Stimulated activated CD8-positive, alpha-beta memory T cell treated with anti-CD3 and anti-CD28 coated beads, Interleukin-2, amount 100 ng/mL, for 48 hours (primary cell): ENCODE measurements at places on chromosomes 11 and 22.

GRCh38 chr11:120613264-120614226 lies 102.0 kb downstream of the GRIK4 start:
- no peak for DNase-seq

DNA sequence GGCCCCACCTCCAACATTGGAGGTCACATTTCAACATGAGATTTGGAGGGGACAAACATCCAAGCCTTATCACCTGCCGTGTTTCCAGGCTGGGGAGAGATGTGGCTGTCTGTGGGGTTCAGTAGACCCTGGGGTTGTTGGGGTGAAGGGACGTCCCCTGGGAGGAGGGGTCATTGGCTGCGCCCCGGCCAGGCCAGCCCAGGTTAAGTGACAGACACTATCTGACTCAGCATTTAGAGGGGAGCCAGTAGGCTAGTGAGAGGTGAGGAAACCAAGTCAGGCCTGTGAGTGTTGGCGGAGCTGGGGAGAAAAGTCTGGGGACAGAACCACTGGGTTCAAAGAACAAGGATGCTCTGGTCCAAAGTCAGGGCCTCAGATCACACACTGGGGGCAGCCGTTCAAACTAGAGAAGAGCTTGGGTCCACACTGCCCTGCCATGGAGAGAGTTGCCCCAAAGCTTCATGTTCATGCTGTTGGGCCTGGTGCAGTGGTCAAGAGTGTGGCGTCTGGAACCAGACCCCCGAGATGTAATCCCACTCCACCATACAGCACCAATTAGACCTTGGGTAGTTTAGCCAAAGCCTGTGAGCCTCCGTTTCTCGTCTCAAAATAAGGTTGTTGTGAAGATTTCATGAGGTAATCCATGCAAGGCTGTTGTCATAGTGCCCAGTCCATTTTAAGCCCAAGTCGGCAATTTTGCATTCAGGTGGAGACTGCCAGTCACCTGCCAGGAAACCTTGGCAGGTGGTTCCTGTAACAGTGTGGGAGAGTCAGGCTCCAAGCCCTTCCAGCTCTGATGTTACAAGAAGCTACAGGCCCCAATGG lies 1289.6 kb downstream of the TBC1D22A start:
- no peak for DNase-seq

- DNase-seq: no peak
These were observed 5.2 kb downstream of the PPP2R1B start for GRCh38 chr11:111761036-111761435.

- no peak for DNase-seq
These were observed 5.8 kb upstream of the BUD13 start for GRCh38 chr11:116778556-116778955.

DNA sequence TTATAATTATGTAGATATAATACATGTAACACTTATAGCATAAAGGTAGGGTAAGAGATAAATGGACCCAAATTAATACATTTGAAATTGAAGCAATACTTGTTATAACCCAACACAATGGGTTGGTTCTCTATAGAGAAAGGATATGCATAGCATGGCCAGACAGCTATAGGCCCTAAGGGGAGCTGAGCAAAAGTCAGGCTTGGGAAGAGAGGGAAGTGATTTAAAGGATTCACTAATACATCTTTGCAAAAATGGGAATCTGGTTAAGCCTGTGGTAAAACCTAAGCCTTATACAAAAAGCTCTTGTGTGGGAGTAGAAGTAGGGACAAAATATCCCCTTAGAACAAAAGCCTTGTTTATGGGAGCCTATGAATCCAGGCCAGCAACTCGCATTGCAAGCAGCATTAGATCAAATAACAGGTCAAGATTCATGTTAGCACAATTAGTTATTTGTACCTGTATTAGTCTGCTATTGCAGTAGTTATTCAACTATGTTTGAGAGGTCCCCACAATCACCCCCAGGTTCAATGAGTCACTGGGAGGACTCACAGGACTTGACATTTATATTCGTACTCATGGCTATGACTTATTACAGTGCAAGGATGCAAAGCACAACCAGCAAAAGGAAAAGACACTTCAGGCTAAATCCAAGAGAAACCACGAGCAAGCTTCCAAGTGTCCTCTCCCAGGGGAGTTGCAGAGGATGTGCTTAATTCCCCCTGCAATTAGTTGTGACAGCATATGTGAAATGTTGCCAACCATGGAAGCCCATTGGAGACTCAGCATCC lies 144.7 kb upstream of the LMO1 start:
- DNase-seq: no peak

DNA sequence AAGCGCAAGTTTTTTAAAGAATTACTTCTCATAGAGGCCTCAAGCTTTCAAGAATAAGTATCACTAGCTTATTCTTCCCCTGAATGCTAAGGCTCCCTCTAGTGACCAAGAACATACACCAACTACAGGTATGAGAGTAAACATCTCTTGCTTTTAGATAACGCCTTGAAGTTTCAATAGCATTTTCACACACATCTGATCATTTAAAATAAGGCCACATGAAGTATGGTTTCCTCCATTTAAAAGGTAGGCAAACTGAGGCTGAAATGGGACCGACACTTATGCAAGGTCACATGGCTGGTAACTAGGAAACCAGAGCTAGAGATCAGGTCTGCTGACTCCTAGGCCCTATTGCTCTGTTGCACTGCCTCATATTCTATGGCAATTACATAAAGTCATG lies 66.5 kb downstream of the CCDC34 start:
- DNase-seq: no peak

- peak; percentile 8 for DNase-seq
These were observed 9.8 kb downstream of the SLC22A6 start for GRCh38 chr11:62974848-62975522.

GRCh38 chr22:45670981-45671782 lies 452 bp upstream of the ATXN10 start:
- no peak for DNase-seq

GRCh38 chr22:25482868-25483639 lies 81.4 kb upstream of the GRK3 start:
- DNase-seq: no peak

DNA sequence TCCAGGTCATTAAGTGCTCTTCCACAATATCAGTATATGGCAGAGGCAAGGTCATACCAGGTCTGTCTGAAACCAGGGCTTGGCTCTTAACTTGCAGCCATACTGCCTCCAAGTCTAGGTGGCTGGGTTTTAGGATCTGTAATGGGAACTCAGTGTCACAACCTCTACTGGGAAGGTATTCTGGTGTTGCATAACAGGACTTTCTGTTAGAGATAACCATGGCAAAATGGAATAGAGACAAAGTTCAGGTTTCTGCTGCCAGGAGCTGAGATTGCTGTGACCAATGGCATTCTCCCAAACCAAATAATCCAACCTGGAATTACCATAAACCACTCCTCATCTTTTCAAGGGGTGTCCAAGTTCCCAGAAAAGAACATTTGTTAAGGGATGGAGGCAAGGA lies 6.8 kb upstream of the SAA1 start:
- DNase-seq: no peak

DNA sequence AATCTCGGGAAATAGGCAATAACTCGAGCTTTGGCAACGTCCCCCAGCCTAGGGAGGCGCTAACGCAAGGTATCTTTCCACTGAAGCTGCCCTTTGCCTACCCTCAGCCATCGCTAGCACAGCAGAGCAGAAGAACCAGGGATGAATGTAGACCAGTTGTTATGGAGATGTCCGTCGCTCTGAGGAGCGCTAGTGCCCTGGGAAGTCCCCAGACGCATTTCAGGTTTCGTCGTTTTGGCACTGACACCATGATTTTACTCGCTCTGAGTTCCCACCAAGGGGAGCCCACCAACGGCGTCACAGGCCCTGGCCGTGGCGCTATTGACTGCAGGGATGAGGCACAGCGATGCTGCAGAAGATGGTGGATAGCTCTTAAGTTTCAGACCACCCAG lies 22.7 kb upstream of the BDNF start:
- DNase-seq: no peak

DNA sequence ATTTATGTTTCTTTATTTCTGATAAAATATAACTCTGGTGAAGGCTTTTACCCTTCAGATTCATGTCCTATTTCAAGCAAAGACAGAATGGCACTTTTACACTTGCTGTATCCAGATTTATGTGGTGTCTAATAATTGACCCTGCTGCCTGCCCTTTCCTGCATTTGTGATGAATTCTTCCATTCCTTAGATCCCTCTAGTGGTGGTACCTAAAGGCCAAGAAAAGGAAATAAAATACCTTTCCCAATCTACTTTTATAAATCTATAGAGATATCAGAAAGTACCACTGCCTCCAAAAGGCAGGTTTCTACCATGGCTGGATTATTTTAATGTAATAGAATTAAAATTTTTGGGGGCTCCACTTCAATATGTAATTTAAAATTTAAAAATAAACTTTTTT lies 34.2 kb downstream of the CCDC81 start:
- DNase-seq: no peak

- no peak for DNase-seq
These were observed 34.6 kb upstream of the MN1 start for GRCh38 chr22:27836181-27836580.

GRCh38 chr11:29389793-29390192 lies 627.0 kb downstream of the KCNA4 start:
- no peak for DNase-seq

DNA sequence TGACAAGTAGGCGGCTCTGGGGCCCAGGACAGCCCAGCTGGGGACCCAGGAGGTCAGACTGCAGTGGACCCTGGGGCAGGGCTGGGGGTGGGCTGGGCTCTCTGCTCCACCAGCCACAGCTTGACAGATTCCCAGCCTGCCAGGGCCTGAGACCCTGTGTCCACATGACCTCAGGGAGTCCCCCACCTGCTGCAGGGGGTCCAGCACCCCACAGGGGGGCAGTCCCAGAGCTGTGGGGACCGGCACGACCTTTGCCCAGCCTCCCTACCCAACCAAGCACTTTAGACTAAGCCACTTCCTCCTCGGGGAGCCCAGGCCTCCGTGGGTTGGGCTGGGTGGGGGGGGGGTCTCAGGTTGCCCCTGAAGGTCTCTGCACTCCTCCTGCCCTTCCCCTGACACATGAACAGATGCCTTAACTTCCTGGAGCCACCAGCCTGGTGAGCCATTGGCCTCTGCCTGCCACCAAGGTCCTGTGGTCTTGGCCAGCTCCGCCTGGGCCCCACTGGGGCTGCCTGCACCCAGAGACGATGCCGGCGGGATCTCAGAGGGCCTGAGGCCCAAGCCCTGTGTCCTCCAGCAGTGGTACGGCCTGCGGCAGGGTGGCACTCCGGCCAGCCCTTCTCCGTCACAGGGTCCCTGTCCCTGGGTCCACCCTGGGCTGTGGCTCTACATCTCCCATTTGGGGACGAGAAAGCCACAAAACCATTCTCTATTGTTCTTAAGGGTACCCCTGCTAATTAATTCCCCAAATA lies 3.4 kb downstream of the CCDC188 start:
- no peak for DNase-seq

DNA sequence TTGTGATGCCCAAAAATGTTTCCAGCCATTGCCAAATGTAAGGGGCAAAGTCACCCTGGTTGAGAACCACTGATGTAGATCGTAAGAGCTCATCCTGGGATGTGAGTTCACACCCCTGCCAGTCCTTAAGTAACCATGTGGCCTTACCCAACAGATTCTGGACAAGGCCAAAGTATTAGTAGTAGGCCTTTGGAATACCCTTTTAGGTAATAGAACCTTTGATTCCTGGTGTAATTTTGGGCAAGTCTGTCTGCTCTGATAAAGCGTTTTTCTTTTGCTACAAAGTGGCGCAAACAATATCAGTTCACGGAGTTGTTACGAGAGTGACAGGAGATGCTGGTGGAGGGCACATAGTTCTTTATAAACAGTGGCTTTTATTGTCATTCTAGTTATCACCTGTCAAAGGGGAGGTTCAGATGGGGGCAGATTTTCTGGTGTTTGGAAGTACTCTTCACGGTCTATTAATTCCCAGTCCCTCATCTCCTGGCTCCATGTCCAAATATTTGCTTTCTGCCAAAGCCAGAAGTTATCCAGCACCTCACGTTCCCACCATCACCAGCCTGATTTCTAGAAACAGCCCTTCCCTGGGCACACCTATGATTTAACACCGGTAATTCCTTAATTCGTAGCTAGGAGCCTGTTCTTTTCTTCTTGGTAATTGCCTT lies 73.8 kb upstream of the CRYBB3 start:
- DNase-seq: no peak

DNA sequence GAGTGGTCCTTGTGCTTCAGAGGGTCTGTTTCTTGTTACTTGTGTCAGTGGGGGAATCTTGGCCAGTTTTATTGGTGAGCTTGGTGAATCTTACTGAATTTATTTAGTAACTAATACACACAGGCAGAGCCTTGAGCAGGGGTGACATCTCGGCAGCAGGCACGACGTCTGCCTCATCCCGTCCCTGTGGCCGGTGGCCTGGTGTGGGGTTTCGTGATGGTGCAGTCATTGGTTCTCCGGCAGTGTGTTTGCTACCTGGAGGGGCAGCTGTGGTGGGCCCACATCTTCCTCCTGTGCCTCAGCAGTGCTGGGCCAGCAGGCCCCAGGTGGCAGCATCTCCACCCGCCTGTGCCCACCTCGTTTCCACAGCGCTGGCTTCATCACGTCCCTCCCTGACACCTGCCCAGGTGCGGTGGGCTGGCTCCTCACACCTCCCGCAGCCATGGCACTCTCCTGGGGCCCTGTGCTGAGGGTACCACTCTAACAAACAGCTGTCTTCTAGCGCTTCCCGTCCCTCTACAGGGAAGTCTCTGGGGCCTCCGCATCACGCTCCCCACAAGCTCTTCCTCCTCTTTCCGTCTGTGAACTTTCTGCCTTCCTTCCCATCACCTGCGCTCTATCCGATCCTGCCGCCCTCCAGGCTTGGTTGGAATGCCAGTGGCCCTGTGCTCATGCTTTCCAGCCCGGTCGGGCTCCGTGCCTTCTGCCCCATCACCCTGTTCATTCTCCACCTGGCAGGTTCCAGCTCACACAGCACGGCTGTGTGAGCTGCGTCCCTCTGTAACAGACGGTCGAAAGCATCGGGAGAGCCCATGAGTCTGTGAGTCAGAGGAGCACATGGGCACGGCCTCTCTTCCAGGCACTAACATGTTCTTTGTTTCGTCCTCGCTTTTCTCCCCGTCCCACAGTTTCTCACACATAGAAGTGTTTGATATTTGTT lies 203.4 kb downstream of the TBC1D22A start:
- no peak for DNase-seq

DNA sequence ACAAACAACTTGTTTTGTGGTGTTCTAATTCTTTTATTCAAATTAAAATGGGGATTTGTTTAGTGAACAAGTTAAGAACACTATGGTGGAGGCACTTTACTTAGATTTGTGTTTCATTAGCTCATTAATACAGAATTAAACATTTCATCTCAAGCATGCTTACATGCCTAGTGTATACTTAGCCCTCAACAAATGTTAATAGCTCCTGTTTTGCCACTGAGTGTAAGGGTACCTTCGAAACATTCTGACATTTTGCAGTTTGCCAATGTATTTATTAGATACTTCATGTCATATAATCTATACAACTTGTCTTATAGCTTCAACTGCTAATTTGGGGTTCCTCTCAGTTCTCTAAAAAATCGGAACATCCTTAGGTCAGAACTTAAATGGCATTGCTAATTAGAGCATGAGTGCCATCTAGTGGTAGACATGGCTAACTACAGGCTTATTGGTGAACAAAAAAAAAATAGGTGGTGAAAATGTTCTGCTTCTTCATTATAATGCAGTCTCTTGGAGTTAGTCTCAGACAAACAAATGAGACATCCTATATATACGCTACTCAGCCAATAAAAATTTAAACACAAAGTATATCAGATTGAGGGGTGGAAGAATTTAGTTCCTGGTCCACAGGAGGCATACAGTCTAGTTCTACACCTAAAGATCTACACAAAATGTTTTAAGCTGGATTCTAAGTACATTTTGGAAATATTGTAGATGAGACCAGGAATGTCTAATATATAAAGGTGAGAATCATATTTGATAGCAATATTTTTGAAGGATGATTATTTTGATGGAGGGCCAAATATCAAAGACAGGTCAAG lies 4.9 kb upstream of the CNTN5 start:
- no peak for DNase-seq

- no peak for DNase-seq
These were observed 1.4 kb downstream of the FOSL1 start for GRCh38 chr11:65898656-65899355.
